ENCODE measurements at places on chromosomes 7 and 10.

DNA sequence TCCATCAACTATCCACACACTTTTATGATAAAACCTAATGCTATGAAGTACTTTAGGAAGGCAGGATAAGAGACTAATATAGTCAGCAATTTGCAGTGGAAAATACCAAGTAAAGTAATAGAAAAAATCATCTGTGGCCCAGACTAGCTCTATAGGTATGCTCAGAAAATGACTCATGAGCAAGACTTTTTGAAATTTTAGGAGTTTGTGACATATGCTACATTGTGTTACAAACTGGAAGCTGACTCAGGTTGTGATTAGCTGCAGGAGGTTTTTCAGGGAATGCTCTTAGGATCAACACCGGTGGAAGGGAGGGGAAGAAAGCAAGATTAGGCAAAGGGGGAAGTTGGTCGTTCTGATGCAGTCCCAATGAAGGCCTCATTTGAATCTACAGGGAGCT, 56.1 kb downstream of the FEZF1 start:
- no peak for DNase-seq

DNA sequence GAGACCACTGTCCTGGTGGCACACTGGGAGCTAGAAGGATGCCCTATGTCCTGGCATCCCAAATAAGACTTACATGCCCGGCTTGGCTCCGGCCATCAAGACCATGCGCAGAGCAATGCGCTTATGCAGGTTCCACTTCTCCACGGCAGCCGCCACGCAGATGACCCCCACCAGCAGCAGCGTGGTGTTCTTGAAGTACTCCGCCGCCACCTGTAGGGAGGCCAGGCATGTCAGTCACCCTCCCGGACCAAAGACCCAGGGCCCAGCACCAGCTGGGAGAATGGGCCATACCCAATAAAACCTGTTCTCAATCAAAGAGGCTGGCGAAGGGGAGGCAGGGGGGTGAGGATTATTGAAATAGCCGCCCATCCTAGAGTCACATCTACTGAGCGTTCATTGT, 19.9 kb downstream of the SLC13A4 start:
- DNase-seq: no peak

GRCh38 chr10:126518218-126519080, 130.2 kb upstream of the ADAM12 start:
- no peak for DNase-seq

DNA sequence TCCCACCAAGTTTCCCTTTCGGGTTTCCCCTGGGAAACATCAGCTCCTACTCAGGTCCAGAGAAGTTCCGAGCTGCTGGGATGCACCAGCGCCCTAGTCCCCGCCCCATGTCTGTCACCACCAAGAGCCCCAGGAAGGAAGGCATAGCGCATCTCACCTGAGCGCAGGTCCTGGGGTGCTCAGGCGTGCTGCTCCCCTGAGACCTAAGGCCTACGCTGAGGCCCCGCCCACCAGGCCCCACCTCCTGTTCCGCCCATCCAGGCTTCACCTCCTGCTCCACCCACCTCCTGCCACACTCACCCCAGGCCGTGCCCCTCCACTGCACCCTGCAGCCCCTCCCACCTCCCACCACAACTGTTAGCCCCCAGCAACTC, 1.2 kb upstream of the TFR2 start:
- no peak for DNase-seq

- DNase-seq: no peak
These were observed 71.3 kb downstream of the HDAC9 start for GRCh38 chr7:18566829-18567228.

GRCh38 chr7:131797841-131798240, 241.4 kb upstream of the PODXL start:
- DNase-seq: no peak

- no peak for DNase-seq
These were observed 123.6 kb upstream of the SFMBT2 start for GRCh38 chr10:7534480-7534852.

- no peak for DNase-seq
These were observed 36.6 kb downstream of the INSYN2A start for GRCh38 chr10:127159648-127160245.

- DNase-seq: no peak
These were observed 317.8 kb downstream of the SH2D4B start for GRCh38 chr10:80855348-80855971.

- DNase-seq: no peak
These were observed 30.8 kb upstream of the SMNDC1 start for GRCh38 chr10:110335314-110336064.

- no peak for DNase-seq
These were observed 26.1 kb downstream of the PLAC9 start for GRCh38 chr10:80158598-80159127.

DNA sequence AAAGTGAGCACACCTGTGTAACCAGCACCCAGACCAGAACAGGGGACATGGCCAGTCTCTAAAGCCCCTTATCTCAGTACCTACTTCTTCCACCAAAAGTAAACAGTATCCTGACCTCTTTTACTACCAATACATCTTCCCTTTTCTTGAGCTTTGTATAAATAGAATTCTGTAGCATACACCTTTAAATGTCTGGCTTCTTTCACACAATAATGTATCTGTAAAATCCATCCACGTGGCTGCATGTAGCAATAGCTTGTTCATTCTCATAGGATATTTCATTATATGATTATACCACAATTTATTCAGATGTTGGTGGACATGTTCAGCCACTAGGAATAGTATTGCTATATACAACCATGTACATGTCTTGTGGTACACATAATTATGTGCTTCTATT, 40.6 kb downstream of the BTBD16 start:
- no peak for DNase-seq

- no peak for DNase-seq
These were observed 193.4 kb upstream of the VWC2 start for GRCh38 chr7:49580000-49580399.

DNA sequence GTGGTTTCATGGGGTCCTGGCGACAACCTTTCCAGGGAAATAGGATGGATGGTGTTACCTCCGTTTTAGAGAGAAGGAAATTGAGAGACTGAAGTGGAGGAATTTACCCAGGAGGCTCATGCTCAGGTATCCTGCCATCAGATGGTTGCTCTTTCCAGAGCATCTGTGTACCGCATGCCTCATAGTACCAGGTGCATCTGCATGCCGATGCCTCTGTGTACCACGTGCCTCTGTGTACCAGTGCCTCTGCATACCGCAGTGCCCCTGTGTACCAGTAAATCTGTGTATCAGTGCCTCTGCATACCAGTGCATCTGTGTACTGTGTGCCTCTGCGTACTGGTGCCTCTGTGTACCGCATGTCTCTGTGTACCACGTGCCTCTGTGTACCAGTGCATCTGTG, 3.2 kb downstream of the VWA2 start:
- no peak for DNase-seq

- DNase-seq: no peak
These were observed 74.1 kb downstream of the VIPR2 start for GRCh38 chr7:159070431-159071148.

GRCh38 chr10:60521974-60522405, 132.3 kb upstream of the ANK3 start:
- no peak for DNase-seq

GRCh38 chr7:49398236-49398635, 375.2 kb upstream of the VWC2 start:
- no peak for DNase-seq

DNA sequence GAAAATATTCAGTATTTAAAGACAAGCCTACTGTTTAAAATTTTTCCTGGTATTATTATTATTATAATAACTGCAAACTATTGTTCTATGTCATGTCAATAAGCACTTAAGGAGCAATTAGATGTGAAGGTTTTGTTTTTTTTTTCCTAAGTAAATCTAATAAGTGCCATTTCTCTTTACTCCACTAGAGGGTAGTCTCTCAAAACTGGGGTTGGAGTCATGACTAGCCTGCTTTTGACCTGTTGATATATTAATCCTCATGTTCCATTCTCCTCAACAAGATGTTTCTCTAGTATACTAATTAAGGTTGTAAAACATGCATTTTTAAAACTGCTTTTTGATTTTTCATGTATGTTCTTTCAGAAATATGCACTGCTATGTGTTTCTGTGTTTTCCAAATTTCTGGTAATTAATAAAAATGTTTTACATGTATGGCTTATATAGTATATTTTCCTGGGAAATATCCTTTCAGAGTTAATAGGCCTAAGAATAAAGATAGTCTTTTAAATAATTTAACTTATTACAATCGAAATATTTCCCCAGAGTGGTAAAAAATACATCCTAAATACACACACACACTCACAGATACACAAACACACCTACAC, 1.0 kb upstream of the LRRN3 start:
- DNase-seq: no peak

DNA sequence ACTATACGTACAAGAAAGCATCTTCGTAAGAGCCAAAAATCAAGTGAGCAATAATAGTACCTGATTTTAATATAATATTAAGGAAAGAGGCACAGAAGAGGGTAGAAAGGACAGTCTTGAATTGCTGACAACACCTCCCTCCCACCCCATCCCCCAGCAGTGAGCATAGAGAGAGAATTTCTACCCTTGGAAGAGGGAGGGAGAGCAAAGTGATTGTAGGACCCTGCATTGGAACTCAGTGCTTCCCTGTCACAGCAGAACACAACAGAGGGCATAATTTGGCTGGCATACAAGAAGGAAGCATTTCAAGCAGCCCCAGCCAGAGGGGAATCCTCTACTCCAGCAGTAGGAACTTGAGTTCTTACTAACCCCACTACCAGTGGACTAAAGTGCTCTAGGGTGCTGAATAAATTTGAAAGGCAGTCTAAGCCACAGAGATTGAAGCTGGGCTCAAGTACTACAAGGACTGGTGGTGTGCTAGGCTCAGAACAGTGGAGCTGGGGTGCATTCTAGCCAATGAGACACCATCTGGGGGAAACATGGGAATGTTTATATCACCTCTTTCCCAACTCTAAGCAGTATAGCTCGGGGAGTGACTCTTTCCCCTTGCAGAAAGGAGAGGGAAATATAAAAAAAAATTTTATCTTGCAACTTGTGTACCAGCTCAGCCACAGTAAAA, 44.2 kb downstream of the PCLO start:
- DNase-seq: no peak

DNA sequence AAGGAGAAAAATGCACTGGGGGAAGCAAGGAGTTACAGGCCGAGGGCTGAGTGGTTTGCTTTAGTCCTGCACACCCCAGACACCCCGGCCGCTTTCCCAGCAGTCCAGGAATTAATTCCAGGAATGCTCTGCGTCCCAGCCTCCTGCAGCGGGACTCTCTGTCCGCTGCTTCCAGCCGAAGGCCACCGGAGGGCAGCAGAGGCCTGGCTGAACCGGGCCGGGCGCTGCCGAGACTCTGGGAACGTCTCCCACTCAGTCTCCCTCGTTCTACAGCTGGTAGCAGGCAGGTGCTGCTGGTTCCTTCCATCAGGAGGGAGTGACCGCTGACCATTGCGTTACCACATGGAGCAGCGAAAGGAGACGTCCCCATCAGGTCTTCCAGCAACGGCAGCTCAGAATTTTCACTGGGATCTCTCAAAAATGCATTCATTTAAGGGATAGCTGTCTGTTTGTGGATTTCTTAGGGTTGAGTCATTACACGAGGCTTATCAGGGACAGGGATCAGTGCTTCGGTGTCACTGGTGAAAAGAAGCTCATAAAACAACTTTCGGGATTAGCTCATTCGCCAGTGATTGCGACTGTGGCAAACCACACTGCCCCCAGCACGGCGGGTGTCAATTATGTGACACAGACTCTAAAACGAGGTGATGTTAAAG, 24.9 kb upstream of the PITRM1 start:
- DNase-seq: peak; percentile 34

GRCh38 chr7:151632750-151633515, 113.2 kb upstream of the RHEB start:
- DNase-seq: no peak

GRCh38 chr7:1290026-1290678, 57.5 kb downstream of the UNCX start:
- no peak for DNase-seq

DNA sequence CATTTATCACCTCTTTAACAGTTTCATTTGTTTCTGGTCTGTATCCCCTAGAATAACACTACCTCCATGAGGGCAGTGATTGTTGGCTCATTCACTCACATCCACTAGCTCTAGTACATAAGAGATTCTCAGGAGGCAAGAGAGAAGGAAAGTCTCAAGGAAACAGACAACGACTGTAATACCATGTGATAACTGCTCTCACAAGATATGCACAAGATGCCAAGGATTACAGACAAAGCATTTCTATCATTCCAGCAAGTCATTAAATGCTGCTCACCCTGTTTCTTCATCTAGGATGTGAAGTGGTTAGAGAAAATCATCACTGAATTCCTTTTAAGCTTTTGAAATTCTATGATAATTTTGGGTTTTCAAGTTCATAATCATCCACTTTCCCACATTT, 115.3 kb downstream of the HIBADH start:
- no peak for DNase-seq

GRCh38 chr10:63410633-63411032, 55.1 kb downstream of the JMJD1C start:
- DNase-seq: no peak

GRCh38 chr10:89082086-89082485, 91.5 kb downstream of the FAS start:
- DNase-seq: no peak

GRCh38 chr7:66950763-66951162, 29.7 kb downstream of the TMEM248 start:
- no peak for DNase-seq

DNA sequence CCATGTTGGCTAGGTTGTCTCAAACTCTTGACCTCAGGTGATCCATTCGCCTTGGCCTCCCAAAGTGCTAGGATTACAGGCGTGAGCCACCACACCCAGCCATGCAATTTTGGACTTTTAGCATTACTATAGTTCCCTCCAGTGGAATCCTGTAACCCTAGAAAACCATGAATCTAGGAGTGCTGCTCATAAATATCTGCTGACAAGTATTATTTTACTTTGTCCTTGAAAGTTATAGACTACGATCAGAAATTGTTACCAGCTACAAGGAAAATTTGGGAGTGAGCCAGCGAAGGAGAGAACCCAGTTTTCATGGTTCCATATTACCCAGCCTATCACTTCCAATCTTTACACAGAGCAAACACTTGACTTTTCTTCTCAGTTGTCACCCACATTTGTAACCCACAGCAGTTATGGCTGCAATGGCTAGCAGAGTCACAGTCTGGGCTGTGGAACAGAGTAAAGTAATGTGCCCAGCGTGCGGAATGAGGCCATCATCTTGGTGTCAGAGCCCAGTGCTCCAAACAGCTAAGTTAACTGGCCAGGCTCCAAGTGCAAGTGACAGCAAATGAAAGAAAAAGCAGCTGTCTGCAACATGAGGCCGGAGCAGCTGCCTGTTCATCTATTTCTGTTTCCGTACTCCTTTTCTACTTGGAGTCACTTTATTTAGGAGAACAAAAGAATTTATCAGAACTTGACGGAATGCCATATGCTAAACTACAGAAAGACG, 29.9 kb downstream of the ZC3HC1 start:
- DNase-seq: no peak
